ENCODE measurements at places on chromosomes 5 and 9.

DNA sequence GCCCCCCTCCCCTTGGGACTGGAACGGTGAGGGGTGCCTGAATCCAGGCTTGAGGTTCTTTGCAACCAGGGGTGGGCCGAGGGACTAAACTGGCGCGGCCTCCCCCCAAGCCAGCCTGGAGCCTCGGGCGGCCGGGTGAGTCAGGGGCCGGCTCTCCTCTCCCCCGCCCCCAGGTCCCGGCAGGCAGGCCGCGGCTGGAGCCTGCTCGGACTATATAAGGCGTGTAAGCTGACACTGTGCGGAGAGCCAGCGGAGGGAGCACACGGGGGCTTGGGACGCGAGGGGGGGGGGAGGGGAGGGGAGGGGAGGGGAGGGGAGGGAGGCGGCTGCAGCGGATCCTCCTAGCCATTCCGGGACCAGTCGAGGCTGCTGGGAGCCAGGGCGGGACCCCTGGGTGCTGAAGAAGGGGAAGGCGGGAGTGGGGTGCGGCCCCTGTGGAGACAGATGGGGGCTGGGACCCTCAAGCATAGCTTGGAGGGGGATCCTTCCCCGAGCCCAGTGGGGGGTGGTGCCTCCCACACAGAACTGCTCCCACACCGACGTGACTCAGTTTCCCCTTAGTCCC, 595 bp downstream of the PDLIM7 start:
- DNase-seq: peak; percentile 52

GRCh38 chr9:105873801-105874200, 179.5 kb downstream of the TMEM38B start:
- no peak for DNase-seq

DNA sequence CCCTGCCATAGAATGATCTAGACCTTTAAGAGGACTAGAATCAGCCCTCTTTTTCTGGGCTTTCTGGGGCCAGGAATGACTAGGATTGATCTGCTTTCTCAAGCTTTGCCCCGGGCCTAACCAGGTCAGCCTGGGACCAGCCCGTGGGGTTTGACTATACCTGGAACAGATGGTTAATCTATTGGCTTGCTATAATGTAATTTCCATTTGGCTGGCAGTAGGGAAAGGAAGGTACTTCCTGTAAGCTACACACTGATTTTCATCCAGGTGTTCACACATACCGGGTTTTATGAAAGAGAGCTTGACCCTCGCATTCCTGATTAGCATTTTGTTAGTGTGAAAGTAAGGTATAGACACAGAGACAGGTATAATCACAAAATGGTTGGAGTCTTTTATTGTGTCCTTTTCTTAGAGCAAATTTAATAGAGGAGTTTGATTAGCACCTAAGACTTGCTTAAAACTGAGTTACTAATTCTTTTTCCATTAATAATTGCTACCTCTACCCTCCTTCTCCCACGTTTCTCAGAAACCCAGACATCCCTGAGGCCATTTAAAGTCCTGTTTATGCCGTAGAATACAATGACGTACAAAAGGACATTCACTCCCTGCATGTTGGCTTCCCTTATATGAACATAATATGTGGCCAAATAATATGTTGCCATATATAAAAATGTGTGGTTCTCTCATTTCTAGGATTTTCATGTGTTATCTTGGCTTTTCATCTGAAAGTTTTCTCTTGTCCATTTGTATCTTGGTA, 17.3 kb downstream of the LNPEP start:
- no peak for DNase-seq

- no peak for DNase-seq
Measured at GRCh38 chr5:94784536-94785505, 166.4 kb downstream of the SLF1 start.

DNA sequence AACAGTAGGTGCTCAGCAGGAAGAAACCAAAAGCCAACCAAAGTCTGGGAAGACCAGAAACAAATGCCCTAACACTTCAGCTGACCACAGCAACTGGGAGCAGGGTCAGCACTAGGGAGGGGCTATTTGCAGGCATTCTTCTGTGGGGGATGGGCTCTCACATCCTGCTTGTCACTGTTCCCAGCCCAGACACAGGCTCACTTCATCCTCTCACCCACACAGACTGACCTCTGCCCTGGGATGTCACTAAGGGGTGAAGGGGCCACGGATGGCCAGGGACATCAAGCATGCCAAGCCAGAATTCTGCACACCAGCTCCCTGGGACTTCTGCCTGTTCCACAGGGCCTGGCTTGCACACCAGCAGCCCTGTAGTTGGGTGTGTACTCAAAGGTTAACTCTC, 28.7 kb downstream of the GFRA3 start:
- no peak for DNase-seq

- no peak for DNase-seq
Measured at GRCh38 chr5:73917433-73917832, 291.4 kb downstream of the ARHGEF28 start.

DNA sequence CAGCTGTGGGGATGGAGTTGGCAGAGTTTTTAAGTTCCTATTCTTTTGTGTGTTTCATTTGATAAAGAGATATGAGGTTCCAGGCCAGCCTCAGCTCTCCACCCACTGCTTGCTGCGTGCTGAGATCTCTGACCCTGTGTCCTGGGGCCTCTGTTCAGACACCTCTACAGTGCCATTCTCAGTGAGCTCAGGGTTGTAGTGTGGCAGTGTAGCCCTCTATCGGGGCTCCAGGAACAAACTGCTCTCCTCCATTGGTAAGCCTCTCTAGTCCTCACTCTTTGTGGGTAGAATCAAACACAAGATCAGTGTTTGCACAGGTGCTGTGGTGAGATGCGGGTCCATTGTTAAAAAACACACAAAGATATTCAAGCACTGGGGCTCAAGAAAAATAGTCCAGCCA, 386.6 kb upstream of the RPS23 start:
- no peak for DNase-seq

DNA sequence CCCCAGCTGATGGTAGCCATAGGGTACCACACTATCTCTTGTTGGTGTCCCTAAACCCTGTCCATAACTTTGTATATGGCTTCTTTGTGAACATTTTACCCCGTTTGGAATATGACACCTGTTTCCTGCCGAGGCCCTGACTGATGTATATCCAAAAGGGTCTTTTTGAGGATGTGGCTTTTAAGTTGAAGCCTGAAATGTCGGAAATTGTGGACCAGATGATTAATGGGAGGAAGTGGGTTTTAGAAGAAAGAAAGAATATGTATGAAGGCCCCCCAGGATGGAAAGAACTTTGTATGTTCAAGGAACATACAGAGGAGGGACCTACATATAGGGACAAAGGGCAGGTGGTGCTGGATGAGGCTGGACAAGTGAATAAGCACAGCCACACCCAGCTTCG, 16.7 kb upstream of the TNFSF8 start:
- DNase-seq: no peak

DNA sequence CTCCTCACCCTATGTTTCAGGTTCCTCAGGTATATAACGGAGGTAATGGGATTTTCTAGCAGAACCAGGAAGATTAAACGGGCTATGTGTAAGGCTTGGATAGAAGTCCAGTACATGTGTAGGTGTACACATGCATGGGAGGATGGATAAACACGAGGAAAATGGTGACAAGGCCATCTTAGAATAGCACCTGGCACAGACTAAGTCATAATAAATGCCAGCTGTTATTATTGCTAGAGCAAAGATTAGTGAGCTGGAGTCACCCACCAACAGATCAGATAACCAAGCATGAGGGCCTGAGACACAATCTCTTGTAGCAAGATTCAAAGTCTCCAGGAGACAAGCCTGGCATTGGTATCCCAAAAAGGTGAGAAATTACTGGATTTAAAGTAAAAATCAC, 21.1 kb downstream of the SPOCK1 start:
- no peak for DNase-seq
